ENCODE measurements at places on chromosomes 1 and 21.

- DNase-seq: no peak
These were observed 13.9 kb downstream of the SERTAD4 start for GRCh38 chr1:210246447-210246846.

DNA sequence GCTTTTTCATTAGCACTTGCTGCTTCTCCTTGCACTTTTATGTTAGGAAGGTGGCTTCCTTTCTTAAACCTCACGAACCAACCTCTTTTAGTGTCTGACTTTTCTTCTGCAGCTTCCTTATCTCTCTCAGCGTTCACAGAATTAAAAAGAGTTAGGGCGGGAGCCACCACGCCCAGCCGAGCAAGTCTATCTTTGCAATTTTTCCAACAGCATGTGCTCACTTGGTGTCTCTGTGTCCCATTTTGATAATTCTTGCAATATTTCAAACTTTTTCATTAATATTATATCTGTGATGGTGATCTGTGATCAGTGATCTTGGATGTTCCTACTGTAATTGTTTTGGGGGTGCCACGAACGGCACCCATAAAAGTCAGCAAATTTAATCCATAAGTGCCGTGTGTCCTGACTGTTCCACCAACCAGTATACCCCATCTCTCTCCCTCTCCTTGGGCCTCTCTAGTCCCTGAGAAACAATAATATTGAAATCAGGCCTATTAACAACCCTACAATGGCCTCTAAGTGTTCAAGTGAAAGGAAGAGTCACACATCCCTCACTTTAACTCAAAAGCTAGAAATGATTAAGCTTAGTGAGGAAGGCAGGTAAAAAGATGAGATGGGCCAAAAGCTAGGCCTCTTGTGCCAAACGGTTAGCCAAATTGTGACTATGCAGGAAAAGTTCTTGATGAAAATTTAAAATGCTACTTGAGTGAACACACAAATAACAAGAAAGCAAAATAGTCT lies 15.9 kb upstream of the ITPKB start:
- no peak for DNase-seq

- no peak for DNase-seq
These were observed 232.0 kb downstream of the SMYD3 start for GRCh38 chr1:246275036-246275435.

DNA sequence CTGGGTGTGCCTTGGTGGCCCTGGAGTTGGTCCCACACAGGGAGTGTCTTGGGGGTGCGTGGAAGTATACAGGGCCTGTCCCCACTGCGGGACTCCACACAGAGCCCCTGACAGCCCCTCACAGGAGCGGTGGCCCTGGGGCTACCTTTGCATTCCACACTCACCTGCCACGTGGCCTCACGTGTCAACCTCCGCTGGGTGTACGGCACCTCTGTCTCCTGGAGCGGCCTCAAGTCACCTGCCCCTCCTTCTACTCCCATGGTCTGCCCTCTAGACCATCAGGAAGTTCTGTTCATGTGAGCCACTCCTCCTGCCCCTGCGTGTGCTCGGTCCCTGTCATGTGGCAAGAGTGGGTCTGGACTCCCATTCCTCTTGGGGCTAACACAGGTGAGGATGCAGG lies 58.6 kb downstream of the FAAP20 start:
- no peak for DNase-seq

DNA sequence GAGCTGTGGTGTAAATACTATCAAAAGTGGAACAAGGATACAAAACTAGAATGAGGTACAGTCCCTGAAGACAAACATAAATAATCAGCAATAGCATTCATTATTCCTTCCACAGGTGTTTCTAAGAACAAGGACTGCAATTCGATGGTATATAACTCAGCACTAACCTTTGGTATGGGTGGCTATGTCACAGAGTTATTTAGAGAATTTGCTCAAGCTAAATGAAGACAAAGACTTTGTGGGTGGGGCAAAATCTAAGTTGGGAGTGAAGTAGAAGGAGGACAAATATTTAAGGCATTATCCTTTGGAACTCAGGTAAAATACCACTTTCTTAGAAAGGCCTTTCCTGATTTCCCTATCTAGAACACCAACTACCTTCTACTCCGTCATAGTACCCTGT lies 51.5 kb upstream of the CNN3 start:
- DNase-seq: no peak

DNA sequence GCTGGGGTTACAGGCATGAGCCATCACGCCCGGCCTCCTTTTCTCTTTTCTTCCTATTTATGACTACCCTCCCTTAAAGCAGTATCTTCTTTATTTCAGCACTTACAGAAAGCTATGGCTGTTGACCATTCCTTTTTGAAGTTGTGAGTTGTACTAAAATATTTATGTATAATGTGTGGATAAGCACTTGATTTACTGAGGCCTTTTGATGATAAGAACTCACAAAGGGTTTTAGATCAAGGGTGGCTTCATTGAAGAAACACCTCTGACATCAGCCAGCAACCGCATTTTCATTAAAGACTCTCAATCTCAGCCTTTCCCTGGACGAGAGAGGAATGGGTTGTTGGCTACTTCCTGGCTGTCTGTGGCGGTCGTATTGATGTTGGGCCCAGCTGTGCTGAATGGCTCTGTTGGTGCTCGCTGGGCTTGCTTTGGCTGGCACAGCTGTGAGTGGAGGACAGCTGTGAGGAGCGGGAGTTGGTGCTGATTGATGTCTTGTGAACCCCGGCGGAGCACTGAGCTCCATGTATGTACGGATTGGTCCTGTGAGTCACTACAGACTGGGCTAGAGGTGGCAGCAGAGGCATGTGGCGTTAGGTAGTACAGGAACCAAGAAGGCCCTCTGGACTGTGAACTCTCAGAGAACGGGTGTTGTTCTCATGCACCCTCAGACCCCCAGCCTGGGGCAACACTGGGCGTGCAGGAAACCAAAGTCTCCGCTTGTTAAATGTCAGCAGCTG lies 208.8 kb downstream of the KIF26B start:
- no peak for DNase-seq

DNA sequence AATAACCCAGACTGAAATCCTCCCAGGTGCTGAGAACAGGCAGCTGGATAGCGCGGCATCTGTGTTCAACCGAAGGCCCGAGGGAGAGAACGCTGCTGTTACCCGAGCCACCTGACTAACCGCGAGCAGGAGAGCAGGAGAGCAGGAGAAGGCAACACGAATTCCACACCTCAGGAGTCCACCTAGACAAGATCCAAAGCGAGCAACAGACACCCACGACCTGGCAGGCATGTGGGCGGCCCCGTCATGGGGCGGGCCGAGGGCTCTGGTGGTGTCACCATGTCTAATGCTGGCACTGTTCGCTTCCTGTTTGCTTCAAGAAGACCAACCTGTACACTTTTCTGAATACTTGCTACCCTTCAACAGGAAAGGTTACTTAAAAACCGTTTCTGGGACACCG lies 20.9 kb upstream of the SPATC1L start:
- no peak for DNase-seq

DNA sequence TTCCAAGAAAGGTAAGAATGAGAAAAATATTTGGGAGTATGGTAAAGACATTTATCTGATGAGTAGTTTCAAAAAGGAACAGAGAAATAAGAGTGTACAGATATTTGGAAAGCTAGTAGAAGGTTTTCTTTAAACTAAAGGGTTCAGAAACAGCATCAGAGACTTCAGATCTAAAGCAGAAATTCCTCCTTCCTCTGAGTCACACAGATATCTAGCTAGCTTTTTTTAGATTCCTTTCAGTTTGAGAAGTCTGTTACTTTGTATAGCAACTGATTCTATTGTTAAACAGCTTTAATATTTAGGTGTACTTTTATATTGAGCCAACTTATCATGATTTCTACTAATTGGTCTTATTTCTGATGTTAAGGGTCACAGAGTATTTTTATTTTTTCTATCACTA lies 4.7 kb downstream of the AMY2B start:
- no peak for DNase-seq

DNA sequence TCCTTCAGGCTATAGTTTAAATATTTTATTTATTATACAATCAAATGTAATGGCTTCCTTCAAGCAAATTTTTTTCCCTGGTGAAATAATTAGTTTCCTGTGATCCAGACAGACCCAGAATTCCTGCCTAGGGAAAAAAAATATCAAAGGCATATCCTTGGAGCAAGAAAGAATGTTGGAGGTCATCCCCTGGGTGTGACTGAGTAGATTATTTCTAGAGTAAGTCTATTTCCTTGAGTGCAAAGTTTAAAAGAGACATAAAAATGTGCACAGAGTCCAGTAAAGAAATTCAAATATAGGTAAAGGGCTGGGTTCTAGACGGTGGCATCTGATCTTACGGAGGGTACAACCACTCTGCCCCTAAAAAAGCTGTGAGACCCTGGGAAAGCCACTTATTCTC lies 32.2 kb upstream of the SAMD13 start:
- DNase-seq: no peak

DNA sequence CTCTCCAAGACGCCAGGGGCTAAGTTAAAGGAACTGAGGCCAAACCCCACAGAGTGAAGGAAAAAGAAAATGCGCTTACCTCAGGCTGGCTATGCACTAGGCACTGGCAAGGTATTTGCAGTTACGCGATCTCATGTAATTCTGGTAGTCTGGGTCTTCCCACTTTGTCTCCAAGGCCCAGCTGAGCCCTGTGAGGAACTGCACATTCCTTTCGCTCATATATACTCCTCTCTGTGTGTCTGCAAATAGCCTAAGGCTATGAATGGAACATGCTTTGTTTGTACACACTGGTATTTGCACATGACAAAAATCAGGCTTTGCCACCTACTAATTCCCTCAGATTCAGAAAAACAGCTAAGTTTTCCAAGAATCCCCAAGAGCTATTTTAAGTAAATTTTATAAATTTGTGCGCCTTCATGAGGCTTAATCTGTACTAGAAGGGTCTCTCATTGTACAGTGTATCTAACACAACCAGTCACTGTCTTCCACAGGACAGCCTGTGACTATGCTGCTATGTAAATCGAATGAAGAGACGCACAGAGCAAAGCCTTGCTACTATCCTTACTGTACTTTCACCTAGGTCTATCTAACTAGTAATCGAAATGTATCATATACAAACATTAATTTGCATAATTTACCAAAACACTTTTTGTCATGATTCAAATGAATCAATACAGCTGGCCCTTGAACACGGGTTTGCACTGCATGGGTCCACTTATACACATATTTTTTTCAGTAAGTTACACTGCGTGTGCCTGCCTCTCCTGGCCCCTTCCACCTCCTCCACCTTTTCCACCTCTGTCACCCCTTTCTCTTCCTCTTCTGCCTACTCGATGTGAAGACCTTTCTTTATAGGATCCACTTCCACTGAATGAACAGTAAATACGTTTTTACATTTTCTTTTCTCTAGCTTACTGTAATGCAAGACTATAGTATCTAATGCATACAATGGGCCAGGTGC lies 87.0 kb downstream of the SIPA1L2 start:
- no peak for DNase-seq

GRCh38 chr1:116345843-116346242 lies 27.2 kb upstream of the ATP1A1 start:
- peak; percentile 3 for DNase-seq

- no peak for DNase-seq
These were observed 32.7 kb downstream of the C8B start for GRCh38 chr1:56933161-56933560.

- DNase-seq: no peak
These were observed 1.4 kb downstream of the TENT5B start for GRCh38 chr1:27011058-27011764.

GRCh38 chr1:12040457-12041051 lies 21.3 kb downstream of the MIIP start:
- no peak for DNase-seq

DNA sequence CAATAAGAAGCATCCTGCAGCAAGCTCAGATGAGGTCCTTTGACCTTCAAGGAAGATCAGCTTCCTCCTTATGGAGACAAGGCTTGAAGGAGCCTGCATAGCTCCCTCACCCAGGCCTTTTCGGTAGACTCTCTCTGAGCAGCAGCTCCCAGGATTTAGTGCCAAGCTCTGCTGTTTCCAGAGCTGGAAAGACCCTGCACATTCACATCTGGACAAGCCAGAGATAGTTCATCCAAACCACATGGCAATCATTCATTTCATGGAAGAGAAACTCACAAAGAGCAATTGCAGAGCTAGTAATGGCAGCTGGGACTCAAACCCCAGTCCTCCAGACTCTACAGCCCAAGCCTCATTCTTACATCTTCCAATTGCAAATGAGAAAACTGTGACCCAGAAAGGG lies 76.4 kb upstream of the EDN2 start:
- DNase-seq: no peak

DNA sequence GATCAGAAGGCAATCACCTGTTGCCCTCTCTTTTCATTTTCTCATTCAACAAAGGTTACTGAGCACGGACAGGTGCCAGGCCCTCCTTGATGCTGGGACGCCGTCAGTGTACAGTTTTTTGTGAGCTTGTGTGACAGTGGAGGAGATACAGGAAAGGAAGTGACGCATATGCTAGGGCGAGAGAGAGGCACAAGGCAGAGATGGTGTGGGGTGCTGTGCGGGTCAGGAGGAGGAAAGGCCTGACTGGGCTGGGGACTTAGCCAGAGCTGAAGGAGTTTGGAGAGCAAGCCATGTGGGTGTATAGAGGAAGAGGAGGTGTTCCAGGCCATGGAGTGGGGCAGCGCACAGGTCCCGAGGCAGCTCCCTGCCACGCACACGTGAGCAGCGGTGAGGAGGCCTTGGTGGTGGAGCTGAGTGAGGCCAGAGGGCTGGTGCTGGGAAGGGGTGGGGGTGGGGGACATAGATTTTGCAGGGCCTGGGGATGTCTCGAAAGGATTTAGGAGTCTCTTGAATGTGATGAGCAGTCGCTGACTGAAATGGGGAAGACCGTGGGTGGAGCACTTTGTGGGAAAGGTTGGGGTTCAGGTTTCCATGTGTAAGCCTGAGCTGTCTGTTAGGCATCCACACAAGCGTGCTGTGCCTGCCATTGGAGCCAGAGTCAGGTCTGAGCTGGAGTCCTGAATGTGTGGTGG lies 46.0 kb downstream of the TRAPPC10 start:
- DNase-seq: no peak

GRCh38 chr21:34337741-34338140 lies 26.1 kb upstream of the KCNE2 start:
- DNase-seq: no peak

DNA sequence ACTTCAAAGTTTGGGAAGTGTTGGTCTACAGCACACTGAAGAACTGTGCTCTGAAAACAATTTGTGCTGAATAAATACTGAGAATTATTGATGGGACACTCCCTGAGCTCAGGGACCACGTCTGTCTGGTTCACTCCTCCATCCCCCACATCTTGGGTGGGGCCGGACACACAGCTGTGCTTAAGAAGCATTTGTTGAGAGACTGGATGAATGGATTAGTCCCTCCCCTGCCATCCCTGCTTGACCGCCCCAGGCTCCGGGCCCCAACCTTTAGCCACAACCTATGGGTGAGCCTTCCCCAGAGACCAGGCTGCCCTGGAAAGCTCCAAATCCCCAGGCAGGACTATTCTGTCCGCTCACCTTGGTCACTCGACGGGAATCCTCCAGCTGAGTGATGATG lies 7.5 kb downstream of the TRIM63 start:
- no peak for DNase-seq

- peak; percentile 25 for DNase-seq
These were observed at the start of gene GPR137B for GRCh38 chr1:236142253-236143103. GPR137B (plus strand) TSS chr1:236142539; CDS start chr1:236142623, 84 bp downstream.

DNA sequence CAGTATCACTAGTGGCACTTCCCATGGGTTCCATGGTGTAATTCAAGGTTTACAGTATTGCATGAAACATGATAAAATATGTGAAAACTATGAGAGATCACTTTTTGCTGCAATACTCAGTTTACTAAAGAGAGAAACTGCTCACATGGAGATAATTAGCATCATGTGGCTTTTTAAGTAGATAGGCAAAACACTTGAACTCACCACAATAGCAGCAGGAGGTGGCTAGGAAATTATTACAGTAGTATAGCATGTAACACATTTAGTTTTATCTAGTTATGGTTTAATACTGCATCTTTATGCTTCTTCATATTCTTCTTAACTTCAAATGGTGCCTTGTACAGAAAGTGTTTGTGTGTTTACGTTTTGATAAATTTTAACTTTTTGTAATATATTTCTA lies 698.5 kb upstream of the BRINP3 start:
- DNase-seq: no peak

Data from stimulated activated CD8-positive, alpha-beta memory T cell treated with anti-CD3 and anti-CD28 coated beads, Interleukin-7, amount 100 ng/mL, for 1 hour (primary cell).